ENCODE measurements at places on chromosomes 4 and X.

DNA sequence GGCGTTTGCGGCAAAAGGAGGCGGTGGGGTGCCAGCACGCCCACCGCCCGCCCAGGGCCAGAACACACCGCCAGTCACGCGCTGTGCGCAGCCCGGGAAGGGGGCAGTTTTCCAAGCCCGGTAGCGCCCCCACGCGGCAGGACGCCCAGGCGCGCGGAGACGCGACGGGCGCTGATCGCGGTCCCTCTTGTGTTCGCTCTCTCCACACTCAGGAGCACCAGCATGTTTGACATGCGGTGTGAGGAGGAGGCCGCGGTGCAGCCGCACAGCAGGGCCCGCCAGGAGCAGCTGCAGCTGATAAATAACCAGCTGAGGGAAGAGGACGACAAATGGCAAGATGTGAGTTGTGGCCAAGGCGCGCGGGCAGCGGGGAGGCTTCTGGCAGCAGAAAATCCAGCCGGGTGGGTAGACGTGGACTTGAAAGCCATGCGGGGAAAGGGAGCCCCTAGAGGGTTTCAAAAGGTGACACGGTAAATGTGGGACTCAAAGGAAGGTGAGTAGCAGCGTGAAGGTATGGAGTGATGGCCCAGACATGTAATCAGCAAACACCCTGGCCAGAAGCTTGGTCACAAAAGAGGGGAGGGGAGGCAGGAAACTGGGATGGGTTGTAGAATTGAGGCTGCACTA lies 104.1 kb downstream of the PHOX2B start:
- DNase-seq, result peak; percentile 27

GRCh38 chr4:148182230-148182911 lies 259.8 kb downstream of the NR3C2 start:
- no peak for DNase-seq

- no peak for DNase-seq
Measured at GRCh38 chr4:182193311-182193710, 49.9 kb upstream of the TENM3 start.

DNA sequence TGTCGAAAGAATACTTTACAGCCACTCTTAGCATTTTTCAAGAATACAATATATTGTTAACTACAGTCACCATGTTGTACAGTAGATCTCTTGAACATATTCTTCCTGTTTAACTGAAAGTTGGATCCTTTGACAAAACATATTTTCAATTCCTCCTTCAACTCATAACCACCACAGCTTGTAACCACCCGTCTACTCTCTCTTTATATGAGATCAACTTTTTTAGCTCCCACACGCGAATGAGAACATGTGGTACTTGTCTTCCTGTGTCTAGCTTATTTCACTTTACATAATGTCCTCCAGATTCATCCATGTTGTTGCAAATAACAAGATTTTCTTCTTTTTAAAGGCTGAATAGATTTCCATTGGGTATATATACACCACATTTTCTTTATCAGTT lies 338.3 kb upstream of the IGFBP7 start:
- no peak for DNase-seq

DNA sequence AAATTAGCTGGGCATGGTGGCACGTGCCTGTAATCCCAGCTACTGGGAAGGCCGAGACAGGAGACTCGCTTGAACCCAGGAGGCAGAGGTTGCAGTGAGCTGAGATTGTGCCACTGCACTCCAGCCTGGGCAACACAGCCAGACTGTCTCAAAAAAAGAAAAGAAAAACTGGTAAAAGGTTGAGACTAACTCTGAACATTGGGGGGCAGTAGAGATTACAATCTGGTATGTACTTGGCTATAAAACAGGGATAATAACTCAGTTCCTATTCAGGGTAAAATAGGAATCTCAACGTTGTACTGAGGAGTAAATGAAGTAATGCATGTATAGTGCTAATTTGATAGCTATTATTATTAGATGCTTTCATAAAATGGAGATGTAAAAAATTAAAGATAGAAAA lies 12.5 kb upstream of the KLF8 start:
- no peak for DNase-seq

DNA sequence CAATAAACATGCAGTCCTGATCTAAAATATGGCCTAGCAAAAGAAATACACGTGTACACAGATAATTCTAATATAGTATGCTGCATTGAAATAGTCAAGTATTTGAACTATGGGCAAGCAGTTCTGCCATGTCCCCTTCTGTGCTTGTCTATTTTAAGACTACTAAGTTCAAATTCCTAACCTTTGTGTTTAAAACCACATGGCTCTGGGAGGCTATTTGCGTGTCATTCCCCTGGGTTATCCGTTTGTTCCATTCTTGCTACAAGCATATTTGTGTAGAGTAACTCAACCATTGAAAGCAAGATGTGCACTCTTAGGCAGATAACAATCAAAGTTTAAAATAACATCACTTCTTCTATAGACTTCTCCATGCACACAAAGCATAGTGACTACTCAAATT lies 25.4 kb upstream of the TBC1D1 start:
- no peak for DNase-seq

DNA sequence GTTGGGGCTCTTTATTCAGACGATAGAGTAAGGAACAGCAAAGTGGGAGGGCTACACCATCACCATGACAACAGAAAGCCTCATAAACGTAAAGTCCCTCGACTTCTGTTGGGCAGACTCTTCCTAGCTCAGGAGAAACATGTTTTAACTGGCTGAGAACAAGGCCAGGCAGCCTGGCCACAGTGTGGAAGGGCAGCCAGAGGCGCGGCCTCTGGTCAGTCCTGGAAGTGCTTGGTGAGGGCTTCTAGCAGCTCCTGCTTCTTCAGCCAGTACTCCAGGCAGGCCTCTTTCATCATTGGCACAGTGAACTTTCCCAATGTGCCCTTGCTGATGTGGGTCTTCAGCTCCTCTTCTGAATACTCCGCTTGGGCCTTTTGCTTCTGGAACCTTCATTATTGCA lies 690.9 kb downstream of the PCDH19 start:
- DNase-seq, result no peak

DNA sequence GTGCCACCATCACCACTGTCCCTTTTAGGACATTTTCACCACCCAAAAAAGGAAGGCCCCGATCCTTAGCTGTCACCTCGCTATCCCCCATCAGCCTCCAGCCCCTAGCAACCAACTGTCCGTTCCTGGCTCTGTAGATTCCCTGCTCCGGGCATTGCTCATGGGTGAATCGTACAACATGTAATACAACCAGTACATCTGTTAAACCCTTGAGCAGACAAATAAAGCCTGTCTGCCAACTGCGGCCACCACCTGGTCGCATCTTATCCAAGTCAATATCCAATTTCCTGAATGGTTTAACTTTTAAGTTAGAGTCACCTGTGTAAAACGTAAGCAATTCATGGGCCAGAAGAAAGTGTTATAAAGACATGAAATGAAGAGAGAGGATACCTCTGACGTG lies 251.9 kb downstream of the AFAP1 start:
- no peak for DNase-seq

DNA sequence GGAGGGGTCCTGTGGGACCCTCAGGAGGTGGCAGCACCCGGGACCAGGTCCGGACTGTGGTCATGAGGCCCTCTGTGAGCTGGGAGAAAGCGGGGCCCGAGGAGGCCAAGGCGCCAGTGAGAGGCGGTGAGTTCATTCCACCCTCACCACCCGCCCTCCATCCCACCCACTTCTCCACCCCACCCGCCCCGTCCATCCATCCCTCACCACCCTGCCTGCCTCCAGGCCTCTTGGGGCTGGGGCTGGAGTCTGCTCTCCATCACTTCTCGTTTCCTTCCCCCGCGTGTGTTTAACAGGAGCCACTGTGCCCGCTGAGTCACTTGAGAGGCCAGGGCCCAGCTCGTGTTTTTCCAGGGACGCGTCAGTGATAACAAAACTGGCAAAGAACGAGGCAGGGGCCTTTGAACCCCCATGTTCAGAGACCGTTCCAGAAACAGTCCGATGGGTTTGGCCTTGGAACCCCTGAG lies 6.2 kb downstream of the SH3TC1 start:
- DNase-seq, result no peak

DNA sequence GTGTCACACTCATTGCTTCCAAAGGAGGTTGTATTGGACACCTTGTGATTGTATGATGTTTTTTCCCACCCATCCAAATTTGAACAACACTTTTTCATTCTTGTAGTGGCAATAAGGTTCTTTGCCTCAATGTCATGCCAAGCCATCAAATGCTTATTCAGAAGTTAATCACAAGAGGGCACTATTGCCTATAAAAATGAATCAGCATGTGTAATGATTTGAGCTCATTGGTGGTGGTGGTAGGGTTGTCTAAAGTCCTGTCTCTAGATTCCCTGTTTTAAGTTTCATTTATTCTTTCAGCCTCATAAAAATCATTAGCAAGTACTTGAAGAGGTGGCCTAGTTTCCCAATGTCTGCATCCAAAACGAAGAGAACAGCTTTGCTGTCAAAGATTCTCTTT lies 37.0 kb downstream of the IRS4 start:
- DNase-seq, result peak; percentile 22

- DNase-seq, result no peak
Measured at GRCh38 chr4:52999626-53000025, 137.5 kb downstream of the RASL11B start.

- DNase-seq, result no peak
Measured at GRCh38 chr4:101967697-101968346, 177.3 kb downstream of the BANK1 start.

DNA sequence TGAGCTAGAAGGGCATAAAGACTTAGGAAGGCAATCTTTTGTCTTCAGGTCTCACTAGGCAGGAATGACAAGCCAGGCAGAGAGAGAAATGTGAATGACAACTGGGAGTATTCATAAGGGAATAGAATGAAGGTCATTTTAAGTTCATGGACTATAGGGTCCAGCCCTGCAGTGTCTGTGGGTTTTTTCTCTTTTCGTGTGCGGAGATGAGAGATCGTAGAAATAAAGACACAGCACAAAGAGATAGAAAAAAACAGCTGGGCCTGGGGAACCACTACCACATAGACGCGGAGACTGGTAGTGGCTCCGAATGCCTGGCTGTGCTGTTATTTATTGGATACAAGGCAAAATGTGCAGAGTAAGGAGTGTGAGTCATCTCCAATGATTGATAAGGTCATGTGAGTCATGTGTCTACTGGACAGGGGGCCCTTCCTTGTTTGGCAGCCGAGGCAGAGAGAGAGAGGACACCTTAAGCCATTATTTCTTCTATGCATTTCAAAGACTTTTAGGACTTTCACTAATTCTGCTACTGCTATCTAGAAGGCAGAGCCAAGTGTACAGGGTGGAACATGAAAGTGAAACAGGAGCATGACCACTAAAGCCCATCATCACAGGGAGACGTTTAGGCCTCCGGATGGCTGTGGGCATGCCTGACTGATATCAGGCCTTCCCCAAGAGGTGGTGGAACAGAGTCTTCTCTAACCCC lies 921.8 kb upstream of the PCDH10 start:
- peak; percentile 45 for DNase-seq

DNA sequence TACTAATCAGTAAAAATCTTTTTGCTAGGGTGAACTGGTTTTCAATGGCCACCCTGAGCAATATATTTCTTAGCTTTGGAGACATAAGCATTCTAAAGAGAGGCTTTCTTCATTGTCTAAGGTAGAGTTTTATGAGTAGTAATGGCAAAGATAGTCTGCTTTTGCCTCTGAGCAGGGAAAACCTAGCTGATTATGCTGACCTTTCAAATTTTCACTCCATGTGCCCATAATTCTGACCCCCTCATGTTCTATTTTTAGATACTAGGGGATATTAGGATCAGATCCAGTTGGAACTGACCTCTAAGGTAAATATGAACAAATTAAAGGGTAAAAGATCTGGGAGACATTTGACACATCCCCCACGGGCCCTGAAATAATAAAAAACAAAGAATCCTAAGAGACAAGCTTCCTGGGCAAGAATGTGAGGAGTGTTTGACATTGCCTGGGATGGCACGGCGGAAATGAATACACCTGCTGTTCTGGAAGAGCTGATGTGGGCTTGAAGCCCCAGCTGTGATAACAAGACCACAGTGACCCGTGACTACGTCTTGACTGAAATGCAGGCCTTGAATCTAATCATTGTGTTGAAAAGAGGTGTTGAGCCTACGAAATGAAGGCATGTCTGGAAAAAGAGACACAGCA lies 392.1 kb upstream of the FRG1 start:
- DNase-seq, result peak; percentile 17

DNA sequence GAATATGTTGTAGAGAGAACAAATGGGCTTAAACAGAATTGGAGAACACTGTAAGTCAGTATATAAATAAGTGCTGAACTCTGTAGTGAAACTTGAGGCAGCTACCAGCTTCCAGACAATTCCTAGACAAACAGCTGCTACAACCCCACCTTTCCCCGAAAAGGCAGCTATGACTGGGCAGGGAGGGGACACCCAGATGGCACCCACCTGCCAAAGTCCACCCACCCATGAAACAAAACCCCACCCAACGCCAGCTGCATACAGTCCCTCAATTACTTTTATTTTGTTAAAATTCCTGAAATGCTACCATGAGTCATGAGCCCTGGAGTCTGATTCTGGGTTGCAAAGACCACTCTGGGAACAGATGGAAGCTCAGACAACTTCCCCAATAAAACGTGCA lies 24.4 kb downstream of the RELL1 start:
- DNase-seq, result no peak

DNA sequence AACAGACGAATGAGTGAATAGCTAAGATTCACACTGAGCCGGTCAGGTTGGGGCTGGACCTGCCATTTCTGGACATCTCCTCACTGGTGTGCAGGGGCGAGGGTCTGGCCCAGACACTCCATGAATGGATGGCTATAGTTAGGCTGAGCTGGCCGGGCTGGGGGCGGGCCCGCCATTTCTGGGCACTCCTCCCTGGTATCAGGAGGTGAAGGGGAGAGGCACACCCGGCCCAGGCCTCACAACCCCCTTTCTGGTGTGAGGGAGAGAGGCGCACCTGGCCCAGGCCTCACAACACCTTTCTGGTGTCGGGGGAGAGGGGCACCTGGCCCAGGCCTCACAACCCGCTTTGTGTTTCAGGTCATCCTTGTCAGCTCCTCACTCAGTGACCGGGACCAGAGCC lies 203.2 kb upstream of the PSAPL1 start:
- DNase-seq, result no peak
